ENCODE measurements at places on chromosomes 3 and 15.

DNA sequence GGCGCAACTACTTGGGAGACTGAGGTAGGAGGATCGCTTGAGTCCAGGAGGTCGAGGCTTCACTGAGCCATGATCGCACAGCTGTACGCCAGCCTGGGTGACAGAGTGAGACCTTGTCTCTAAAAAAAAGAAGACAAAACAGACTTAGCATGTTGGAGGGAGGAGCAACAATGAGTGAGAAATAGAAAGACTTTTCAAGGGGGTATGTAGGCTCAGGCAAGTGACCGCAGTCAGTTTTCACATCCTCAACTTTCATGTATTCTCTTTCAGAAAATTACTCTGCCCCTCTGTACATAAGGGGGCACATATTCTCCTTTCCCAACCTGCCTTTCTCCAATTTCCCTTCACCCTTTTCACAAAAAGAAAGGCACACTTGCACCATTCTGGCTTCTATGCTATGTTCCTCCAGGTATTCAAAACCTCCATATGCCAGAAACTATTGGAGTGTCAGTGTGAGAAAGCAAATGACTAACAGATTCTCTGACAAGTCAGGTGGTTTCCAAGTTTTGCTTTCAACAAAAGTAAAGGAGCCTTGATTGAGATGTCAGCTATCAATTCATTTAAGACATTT, 7.6 kb downstream of the NSUN3 start:
- DNase-seq = peak; percentile 23

DNA sequence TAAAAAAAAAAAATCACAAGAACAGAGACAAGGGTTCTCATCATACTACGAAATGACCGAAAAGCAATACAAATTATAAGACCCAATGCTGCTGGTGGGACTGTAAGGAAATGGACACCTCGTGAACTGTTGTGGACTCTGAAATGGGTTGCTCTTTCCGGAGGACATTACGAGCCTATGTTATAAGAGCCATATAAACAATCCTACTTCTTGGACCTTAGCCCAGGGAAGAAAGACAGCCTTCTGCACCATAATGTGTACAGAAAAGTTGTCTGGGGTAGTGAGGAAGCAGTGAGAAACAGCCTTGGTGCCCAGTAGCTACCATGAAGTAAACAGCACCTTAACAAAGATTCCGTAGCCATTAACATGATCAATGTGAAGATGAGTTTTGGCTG, 2.7 kb downstream of the SLC22A14 start:
- no peak for DNase-seq

- no peak for DNase-seq
These were observed 5.9 kb downstream of the C3orf22 start for GRCh38 chr3:126552688-126553283.

DNA sequence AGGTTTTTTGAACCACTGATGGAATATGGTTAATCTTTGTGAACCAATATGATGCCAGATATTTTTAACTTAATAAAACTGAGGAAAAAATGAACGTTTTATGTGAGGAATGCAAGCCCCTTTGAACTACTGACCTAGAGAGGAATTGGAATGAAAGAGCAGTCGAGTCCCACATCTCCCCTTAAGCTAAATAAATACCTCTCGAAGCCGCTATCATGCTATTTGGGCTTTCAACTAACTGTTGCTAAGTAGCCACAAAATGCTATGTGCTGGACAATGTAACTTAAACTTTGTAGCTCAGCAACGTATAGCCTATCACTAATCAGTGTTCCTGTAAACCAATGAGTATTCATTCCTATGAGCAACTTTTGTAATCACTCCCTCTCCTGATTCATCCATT, 1037.2 kb downstream of the SQOR start:
- DNase-seq = no peak

- no peak for DNase-seq
These were observed 16.1 kb upstream of the TATDN2 start for GRCh38 chr3:10232137-10232536.

- DNase-seq = no peak
These were observed 139.8 kb downstream of the TPRG1 start for GRCh38 chr3:189311521-189311920.

DNA sequence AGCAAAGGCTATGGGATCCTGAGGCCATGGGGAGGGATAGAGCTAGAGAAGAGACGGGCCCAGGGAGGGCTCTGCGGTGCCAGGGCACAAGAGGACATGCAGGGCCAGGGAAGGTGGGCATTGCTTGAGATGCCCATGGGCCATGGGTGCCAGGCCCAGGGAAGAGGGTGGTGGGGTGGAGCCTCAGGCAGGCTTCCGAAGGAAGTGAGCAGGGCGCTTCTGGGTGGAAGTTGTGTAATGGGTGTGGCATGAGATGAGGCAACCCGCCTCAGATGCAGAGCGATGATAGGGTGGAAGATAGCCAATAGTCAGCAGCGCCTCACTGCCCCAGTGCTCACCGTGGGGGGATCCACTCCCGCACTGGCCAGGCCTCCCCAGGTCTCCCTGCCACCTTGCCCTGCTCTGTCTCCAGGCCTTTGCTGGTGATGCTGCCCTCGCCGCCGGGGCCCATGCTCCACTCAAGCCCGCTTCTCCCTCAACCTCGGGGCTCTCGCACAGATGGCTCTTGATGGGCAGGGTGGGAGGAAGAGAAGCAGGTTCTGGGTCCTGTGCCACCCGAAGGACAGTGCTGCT, 51.4 kb downstream of the DNAJB8 start:
- DNase-seq = no peak

DNA sequence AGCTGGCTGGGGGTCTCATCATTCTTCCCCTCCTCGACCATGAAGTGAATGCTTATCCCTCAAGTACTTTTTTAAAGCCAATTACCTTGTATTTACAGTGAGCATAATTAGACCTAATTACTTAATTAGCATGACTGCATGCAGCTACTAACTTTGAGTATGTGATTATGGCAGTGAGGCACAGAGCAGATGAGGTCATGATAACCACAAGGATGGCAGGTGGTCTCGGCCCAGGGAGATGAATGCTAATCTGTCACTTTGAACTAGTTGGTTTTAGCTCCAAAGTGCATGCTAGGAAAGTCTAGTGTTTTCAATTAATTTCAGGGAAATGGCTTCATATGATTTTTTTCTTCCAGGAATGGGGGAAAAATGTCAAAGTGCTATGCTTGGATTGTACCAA, 233.8 kb downstream of the NTRK3 start:
- no peak for DNase-seq

DNA sequence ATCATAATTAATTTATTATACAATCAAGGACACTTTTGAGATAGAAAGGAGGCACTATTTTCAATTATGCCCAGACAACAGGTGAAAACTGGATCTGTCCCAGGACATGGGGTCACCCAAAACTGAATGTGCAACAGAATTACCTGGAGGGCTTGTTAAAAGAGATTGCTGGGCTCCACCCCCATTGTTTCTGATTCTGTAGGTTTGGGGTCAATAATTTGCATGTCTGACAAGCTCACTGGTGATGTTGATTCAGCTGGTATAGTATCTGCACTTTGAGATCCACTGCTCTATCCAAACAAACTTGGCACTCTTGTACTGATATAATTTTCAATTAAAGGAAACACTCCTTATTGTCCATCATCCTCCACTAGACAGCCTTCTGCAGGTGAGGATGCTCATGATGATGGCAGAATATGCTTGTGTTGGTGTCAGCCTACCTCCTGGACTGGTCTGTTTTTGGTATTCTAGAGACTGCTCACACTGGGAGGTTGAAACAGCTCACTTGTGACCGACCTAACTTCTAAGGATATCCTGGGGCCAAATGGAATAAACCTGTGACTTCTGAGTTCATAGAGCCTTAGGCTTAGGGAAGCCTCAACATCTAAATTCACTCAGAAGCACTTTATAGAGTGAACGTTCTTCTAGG, 2.2 kb downstream of the P2RY14 start:
- DNase-seq = no peak

DNA sequence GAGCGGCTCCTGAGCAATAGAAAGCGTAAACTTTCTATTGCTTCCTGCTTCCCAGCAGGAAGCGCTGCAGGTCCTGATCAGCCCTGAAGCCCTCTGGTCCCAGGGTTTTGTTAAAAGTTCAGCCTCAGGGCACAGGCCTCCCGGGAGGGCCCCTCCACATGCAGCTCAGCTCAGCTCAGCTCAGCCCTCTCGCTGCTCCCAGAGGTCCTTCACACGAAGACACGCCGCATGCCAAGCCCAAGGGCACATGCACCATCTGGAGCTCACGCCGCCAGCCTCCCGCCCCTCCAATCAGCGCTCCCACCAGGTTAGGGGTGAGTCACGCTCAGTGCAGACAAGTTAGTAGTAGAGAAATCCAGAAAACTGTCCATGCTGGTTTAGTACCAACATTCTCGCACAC, 12.7 kb downstream of the TKT start:
- peak; percentile 38 for DNase-seq

- DNase-seq = peak; percentile 75
These were observed 74.3 kb upstream of the VGLL4 start for GRCh38 chr3:11717768-11718636.

GRCh38 chr3:45280971-45281370, 54.9 kb upstream of the TMEM158 start:
- DNase-seq = no peak

- DNase-seq = peak; percentile 82
These were observed 5.5 kb downstream of the MYO5A start for GRCh38 chr15:52523192-52523591.

DNA sequence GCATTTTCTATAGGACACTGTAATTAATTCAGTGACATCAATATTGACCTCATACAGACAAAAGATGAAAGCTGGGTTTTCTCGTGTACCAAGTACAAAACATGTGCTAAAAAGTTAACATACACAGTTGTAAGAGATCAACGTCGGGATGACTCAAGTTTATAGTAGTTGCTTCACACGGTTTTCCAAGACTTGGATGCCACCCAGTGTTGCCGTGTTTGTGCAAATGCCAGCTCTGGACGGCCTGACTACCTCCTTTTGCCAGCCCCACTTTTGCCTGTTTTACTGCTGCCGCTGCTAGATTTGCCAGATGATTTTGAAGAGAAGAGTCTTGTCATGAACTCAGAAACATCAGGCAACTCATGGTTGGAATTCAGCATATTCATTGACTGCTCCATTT, 17.6 kb downstream of the EMC7 start:
- DNase-seq = no peak

GRCh38 chr15:40293006-40293405, 10.1 kb upstream of the ANKRD63 start:
- DNase-seq = no peak

- peak; percentile 89 for DNase-seq
These were observed 1.1 kb downstream of the VGLL4 start for GRCh38 chr3:11642431-11643191.

DNA sequence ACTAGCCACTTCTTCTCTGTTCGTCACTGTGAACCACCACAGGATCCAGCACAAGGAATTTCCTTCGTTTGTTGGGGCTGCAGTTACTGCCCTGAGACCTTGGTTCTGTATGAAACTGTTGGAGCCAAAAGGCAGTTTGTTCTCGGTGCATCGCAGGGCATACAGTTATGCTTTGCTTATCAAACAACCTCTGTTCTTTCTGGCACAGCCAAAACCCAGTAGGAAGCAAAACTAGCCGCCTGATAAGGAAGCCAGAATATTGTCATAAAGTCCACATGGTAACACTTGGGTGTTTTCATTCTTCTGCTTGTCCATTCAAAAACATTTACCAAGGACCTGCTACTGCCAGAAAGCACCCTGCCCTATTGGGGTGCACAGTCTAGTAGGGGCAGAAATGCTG, 116.1 kb downstream of the RAB11A start:
- DNase-seq = no peak
